Activated T-cell treated with anti-CD3 and anti-CD28 coated beads for 1 hour (primary cell): ENCODE measurements at places on chromosomes 2 and 18.

DNA sequence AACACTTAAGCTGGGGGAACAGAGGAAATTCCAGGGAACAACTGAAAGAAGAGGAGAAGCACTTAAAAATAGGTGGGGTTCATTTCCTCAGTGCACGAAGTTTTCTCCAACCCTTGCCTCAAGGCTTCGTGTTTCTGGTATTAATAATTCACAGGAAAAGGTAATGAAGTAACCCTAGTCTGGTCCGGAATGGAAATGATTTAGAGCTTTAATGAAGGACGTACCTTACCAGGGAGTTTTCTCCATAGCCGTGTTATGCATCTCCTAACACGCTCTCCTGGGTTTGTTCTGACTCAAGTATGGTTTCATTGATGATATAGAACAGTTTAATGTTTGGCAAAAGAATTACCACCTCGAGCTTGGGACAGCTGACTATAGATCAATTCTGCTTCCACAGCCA lies 214.2 kb downstream of the MTX2 start:
- DNase-seq = no peak

GRCh38 chr18:45275367-45276113 lies 339.7 kb upstream of the SLC14A2 start:
- DNase-seq = no peak

GRCh38 chr2:112583497-112584133 lies 794 bp upstream of the CHCHD5 start:
- DNase-seq = no peak

GRCh38 chr2:98405301-98405700 lies 39.4 kb upstream of the INPP4A start:
- no peak for DNase-seq

DNA sequence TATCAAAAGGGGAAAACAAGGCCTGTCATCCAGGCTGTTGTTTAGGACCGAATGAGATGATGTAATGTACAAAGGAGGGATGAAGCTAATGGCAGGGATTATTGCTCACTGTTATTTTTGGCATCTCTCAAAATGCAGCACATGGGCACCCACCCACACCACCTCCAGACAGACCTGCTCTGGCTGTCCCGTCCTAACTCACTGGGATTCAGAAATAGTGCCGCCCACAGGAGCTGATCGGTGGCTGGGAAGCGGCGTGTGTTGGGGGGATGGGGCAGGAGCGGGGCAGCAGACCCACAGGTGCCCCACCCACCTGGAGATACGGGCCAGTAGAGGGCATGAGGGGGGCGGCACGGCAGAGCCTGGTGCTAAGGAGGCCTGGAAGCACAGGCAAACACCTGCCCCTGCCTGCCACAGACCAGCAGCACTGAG lies 52.2 kb downstream of the CRACDL start:
- no peak for DNase-seq

- DNase-seq = no peak
Measured at GRCh38 chr2:64657411-64657810, 3.7 kb upstream of the SERTAD2 start.

GRCh38 chr2:68987021-68987503 lies 12.6 kb downstream of the GKN1 start:
- no peak for DNase-seq

DNA sequence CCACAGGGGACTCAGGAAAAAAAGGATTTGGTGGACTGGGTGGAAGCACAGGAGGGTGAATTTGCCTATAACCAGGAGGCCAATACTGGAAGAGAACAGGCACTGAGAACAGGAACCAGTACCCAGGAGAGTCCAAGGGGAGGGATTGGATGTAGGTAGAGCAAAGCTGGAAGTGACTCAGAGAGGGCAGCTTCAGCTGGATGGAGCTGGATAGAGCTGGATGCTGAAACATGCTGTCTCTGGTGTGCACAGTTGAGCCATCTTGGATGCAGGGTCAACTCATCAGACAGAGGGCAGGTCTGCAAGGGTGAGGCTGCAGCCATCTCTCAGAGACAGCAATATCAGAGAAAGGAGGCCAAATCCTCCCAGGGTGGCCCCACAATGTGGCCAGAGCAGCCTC lies 134.0 kb downstream of the GALNT14 start:
- DNase-seq = no peak

DNA sequence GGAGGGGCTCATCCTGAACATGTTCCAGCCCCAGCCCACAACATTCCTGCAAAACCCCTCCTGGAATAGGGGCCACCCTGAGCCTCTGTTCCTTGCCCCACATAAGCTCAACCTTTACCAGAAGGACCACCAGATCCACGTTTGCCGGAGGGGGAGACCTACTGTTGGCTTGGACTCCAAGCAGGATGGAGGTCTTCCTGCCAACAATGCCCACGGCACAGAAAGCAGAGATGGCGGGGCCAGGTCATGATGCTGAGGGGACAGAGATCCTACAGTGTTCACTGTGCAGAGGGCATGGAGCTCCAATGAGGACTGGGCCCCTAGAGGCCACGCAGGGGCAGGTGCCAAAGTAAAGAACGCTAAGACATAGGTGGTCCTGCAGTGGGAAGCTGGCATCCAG lies 98.5 kb upstream of the RAB6C start:
- no peak for DNase-seq

GRCh38 chr2:50491541-50492476 lies 540.1 kb downstream of the NRXN1 start:
- DNase-seq = no peak

DNA sequence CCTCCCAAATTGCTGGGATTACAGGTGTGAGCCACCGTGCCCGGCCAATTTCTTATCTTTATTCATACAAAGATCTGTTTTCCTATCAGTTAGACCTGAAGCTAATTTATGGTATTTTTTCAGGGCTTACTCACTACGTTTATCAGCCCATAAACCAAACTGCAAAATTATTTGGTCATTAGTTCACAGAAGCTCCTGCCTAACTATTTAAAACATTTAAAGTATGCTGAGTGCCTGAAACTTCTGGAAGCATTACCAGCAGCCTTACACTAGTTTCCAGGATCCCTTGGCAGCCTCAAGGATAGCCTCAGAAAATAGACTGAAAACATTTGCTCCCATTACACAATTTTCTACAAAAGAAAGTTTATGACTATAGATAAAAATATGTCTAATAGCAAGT lies 68.8 kb downstream of the GALNT13 start:
- no peak for DNase-seq

- DNase-seq = no peak
Measured at GRCh38 chr2:41283079-41283775, 764.6 kb upstream of the PKDCC start.

DNA sequence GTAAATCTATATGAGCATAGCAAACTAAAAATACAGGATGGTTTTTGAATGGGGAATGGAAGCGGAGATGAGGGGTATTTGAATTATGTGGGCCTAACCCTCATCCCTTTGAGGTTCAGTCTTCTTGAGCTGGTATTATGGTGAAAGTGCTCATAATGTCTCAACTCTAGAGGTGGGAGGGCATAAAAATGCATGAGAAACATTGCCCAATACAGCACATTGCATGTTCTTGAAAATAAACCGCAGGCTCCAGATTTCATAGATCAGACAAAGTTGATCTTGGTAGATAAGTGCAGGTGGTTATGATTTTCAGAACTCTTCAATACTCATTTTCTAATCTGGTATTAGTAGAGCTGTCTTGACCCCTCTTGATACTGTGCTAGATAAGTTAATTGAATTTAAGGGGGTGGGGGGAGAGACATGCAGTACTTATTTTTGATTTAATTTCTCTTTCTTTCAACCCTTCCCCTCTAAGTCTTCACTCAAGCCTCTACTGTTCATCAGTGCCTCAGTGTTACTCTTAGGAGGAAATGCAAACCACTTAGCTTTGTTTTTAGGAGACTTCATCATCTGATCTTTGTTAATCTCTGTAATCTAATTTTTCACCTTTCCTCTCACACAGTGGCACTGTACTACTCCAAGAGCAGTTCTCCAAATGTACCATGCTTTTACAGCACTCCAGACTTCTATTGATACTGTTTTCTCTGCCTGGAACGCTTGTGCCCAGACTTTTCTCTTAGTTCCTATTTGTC lies 22.2 kb downstream of the XRCC5 start:
- DNase-seq = no peak

DNA sequence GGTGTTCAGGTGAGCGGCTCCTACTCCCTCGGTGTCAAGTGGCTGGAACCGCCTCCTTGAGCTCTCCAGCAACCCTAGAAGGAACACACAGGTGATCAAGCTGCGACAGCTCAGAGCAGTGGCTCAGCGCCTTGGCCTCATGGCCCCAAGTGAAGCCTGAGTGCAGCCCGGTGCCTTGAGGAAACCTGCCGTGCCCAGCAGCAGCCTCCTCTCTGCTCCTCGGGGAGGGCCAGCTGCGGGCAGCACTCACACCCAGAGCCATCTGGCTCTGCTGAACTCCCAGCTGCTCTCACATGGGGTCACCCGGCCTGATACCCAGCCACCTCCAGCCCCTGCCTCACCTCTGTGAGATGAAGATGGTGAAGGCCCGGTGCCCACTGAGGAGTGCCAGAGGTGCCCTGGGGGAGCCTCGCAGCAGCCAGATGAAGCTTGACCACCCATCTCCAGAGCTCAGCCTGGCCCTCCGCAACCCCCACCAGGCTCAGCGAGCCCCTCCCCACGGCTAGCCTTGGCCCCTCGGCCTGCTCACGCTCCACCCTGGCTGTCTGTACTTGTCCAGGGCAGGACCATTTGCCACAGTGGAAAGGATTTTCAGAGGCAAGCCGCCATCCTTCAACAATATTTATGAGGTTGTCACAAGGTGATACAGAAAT lies 70.6 kb upstream of the RAB6C start:
- DNase-seq = no peak

GRCh38 chr18:27274901-27275300 lies 89.8 kb upstream of the CHST9 start:
- DNase-seq = no peak

DNA sequence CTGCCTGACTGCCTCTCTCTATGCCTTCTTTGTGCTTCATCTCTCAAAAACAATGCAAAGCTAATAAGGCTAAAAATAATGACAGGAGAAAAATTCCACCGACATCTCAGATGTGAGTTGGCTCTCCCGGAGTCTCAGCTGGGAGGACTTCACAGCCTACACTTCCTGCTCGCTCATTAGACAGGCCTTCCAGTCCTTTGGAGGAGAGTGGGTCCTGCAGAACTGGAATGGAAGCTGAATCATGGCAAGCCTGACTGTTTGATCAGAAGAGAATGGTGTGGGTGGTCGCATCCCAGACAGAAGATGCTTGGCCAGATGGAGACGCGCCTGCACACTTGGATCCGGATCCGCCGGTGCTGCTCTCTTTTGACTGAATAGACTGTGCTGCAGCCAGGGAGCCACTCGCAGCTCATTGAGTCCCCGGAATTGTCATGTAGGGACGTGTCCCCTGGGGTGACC lies 49.7 kb downstream of the TRIB2 start:
- DNase-seq = no peak

DNA sequence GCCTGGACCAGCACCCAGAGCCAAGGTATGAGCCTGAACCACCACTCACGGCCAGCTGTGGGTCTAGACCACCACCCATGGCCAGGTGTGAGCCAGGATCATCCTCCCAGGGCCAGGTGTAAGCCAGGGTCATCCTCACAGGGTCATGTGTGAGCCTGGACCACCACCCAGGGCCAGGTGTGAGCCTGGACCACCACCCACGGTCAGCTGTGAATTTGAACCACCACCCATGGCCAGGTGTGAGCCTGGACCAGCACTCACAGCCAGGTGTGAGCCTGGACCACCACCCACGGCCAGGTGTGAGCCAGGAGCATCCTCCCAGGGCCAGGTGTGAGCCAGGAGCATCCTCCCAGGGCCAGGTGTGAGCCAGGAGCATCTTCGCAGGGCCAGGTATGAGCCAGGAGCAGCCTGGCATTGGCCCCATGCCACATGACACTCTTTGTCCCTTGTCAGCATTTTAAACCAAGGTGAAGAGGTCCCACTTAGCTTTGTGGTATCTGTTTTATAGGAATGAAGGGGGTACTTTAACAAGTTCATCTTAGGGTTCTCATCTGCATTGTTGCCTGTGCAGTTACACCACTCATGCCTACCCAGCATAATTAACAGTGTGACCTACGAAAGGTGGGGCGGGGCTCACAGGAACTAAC lies 71.2 kb downstream of the AGAP1 start:
- DNase-seq = no peak

DNA sequence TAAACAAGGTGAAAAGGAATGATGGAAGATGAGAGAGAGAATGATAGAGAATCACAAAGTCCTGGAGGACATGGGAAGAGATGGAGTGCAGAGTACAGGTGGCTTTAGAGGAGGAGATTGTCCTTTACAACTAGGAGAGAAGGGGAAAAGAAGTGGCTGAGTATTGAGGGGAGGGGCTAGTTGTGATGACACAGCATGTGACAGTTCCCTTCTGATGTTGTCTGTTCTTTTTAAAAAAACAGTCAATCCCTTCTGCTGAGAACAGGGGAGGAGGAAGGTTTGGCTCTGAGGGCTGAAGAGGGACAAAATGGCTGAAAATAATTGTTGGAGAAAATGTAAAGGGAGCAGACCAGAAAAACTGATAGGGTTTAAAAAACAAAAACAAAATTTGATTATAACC lies 44.0 kb downstream of the STEAP3 start:
- DNase-seq = no peak

DNA sequence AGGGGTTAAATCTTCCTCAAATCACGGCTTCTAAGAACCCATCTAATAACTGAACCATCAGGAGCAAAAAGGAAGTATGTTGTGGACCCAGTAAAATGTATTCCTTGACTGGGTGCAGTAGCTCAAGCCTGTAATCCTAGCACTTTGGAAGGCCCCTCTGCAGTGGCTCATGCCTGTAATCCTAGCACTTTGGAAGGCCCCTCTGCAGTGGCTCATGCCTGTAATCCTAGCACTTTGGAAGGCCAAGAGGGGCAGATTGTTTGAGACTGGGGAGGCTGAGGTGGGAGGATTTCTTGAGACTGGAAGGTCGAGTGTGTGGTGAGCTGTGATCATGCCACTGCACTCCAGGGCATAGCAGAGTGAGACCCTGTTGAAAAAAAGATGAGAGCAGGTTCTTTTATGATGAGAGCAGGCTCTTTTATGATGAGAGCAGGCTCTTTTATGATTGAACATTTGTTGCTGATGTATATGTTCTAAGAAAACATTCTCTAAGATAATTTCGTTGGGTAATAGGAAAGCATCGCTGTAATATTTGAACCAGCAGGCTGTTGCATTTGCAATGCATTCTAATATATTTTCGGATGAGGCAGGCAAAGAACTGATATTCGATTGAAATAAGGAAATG lies 3.5 kb upstream of the PARD6G start:
- no peak for DNase-seq

- no peak for DNase-seq
Measured at GRCh38 chr2:113831161-113831560, 58.7 kb upstream of the ACTR3 start.

- no peak for DNase-seq
Measured at GRCh38 chr2:65227020-65227455, 593 bp upstream of the ACTR2 start.

GRCh38 chr2:27756544-27757498 lies 14.7 kb upstream of the MRPL33 start:
- DNase-seq = no peak

DNA sequence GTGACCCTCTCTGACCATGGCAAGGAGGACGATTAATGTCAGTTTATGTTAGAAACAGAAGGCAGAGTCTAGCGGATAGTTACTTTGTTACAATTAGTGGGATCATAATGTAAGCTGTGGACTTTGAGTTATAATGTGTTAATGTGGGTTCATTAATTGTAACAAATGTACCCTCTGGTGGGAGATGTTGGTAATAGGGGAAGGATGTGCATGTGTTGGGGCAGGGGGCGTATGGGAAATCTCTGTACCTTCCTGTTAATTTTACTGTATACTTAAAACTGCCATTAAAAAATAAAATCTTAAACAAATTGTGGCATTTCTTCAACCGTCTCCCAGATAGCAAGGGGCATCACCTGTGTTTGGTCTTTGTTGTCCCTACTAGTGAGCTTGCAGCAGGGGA lies 4.8 kb downstream of the UBE2F start:
- DNase-seq = no peak
